ENCODE measurements at places on chromosomes 1 and 21.

- no peak overlapping the region for H3K4me3 ChIP-seq
- H3K36me3 ChIP-seq = no peaks in the 10 kb centered on the region
- no peak overlapping the region for H3K27ac ChIP-seq
These were observed 8.1 kb upstream of the LMX1A start for GRCh38 chr1:165364568-165365133.

DNA sequence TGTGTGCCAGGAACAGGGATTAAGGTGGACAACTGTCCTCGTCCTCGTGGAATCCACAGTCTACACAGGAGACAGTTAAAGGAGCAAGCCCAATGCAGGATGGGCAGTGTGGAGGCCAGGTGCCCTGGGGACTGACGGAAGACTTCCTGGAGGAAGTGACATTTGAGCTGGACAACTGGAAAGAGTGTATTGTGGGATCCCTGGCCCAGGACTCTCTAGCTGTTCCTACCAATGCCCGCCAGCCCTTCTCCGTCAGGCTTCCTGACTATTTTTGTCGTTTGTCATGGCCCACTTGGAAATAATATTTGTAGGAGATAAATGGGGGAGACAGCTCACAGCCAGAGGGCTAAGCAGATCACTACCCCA lies 235.3 kb downstream of the TOMM20 start:
- no peak overlapping the region for H3K4me3 ChIP-seq
- H3K4me1 ChIP-seq = peaks cover 29% of the 10 kb centered on the region
- H3K27ac ChIP-seq = no peak overlapping the region
- no peaks in the 10 kb centered on the region for H3K27me3 ChIP-seq
- DNase-seq = no peak

DNA sequence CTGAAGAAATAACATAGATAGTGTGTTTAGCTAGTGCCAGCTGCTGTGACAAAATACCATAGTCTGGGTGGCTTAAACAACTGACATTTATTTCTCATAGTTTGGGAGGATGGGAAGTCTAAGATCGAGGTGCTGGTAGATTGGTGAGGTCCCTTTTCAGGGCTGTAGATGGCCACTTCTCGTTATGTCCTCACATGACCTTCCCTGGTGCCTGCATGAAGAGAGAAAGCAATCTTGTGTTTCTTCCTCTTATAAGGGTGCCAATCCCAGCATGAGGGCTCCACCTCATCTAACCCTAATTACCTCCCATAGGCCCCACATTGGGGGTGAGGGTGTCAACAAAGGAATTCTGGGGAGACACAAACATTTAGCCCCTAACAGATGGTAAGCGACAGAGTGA lies 9.3 kb downstream of the MTARC2 start:
- H3K36me3 ChIP-seq = peaks cover 45% of the 10 kb centered on the region
- no peak overlapping the region for H3K27ac ChIP-seq
- no peak for DNase-seq
- H3K27me3 ChIP-seq = no peaks in the 10 kb centered on the region

GRCh38 chr21:31558189-31558961 lies 101.1 kb upstream of the SOD1 start:
- H3K4me3 ChIP-seq = peak overlapping the region; percentile 40
- H3K4me1 ChIP-seq = no peaks in the 10 kb centered on the region
- peaks cover 6% of the 10 kb centered on the region for H3K27me3 ChIP-seq
- no peaks in the 10 kb centered on the region for H3K36me3 ChIP-seq
- H3K27ac ChIP-seq = no peak overlapping the region
- no peak for DNase-seq

DNA sequence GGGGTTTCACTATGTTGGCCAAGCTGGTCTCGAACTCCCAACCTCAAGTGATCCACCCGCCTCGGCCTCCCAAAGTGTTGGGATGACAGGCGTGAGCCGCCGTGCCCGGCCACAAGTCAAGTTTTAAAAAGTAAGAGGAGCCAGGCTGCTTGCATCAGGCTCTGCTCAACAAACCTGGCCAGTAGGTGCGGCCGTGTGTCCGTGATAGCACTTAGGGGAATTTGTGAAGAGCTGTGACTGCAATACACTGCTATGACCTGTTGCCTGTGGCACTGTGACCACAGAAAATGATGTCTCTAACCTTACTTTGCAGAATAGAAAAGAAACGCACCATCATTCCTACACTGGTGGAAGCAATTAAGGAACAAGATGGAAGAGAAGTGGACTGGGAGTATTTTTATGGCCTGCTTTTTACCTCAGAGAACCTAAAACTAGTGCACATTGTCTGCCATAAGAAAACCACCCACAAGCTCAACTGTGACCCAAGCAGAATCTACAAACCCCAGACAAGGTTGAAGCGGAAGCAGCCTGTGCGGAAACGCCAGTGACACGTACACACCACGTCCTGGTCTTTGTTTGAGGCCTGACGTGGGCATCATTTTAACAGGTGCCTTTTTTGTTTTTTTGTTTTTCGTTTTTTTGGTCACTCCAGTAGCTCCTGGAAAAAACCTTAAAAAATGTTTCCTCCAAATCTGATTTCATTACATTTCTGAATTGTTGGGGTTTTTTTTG lies 16.7 kb downstream of the C1orf174 start:
- H3K4me1 ChIP-seq = no peaks in the 10 kb centered on the region
- no peaks in the 10 kb centered on the region for H3K27me3 ChIP-seq

DNA sequence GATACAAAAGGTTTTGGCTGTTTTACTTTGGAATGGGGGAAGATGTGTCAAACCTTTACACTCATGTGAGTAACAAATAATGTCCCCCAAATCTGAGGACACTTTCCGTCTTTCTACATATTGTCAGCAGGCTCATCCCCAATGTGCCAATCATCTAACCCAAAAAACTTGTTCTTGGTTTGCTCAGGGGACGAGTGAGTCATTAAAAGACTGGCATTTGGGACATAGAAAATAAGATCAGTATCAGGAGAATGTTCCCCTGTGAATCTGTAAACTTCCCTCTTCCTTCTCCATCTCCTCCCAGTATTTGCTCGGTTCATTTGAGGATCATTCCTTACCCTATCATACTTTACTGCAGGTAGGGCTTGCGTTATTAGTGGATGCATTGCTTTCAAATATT lies 194.1 kb upstream of the RUNX1 start:
- H3K36me3 ChIP-seq = no peaks in the 10 kb centered on the region
- H3K27ac ChIP-seq = no peak overlapping the region
- H3K4me1 ChIP-seq = no peaks in the 10 kb centered on the region

GRCh38 chr1:22861764-22862440 lies 110.8 kb downstream of the LACTBL1 start:
- peak; percentile 65 for DNase-seq
- no peak overlapping the region for H3K4me3 ChIP-seq
- no peaks in the 10 kb centered on the region for H3K36me3 ChIP-seq
- no peaks in the 10 kb centered on the region for H3K27me3 ChIP-seq

- DNase-seq = no peak
- H3K4me3 ChIP-seq = no peak overlapping the region
- no peaks in the 10 kb centered on the region for H3K36me3 ChIP-seq
These were observed 214.6 kb downstream of the TRABD2B start for GRCh38 chr1:47782414-47783166.

- peaks cover 2% of the 10 kb centered on the region for H3K36me3 ChIP-seq
- H3K4me3 ChIP-seq = peak overlapping the region; percentile 98
- no peaks in the 10 kb centered on the region for H3K4me1 ChIP-seq
- DNase-seq = no peak
These were observed 743 bp downstream of the PHF13 start for GRCh38 chr1:6614019-6614928.

- no peaks in the 10 kb centered on the region for H3K4me1 ChIP-seq
- DNase-seq = no peak
- H3K27ac ChIP-seq = peak overlapping the region; percentile 98
- peak overlapping the region; percentile 76 for H3K4me3 ChIP-seq
These were observed 741 bp downstream of the DUSP10 start for GRCh38 chr1:221740993-221741702.

GRCh38 chr1:92623187-92623778 lies 136.6 kb upstream of the GFI1 start:
- DNase-seq = no peak
- no peak overlapping the region for H3K27ac ChIP-seq
- H3K4me3 ChIP-seq = no peak overlapping the region
- no peaks in the 10 kb centered on the region for H3K27me3 ChIP-seq
- peaks cover 2% of the 10 kb centered on the region for H3K36me3 ChIP-seq

- no peaks in the 10 kb centered on the region for H3K36me3 ChIP-seq
- no peaks in the 10 kb centered on the region for H3K4me1 ChIP-seq
- no peak for DNase-seq
- H3K27ac ChIP-seq = peak overlapping the region; percentile 89
- no peaks in the 10 kb centered on the region for H3K27me3 ChIP-seq
These were observed 1.0 kb downstream of the GALNT2 start for GRCh38 chr1:230067871-230068620.

GRCh38 chr1:14552246-14552965 lies 46.1 kb upstream of the KAZN start:
- H3K27ac ChIP-seq = no peak overlapping the region
- no peaks in the 10 kb centered on the region for H3K27me3 ChIP-seq
- DNase-seq = peak; percentile 34
- no peaks in the 10 kb centered on the region for H3K36me3 ChIP-seq
- H3K4me1 ChIP-seq = no peaks in the 10 kb centered on the region

DNA sequence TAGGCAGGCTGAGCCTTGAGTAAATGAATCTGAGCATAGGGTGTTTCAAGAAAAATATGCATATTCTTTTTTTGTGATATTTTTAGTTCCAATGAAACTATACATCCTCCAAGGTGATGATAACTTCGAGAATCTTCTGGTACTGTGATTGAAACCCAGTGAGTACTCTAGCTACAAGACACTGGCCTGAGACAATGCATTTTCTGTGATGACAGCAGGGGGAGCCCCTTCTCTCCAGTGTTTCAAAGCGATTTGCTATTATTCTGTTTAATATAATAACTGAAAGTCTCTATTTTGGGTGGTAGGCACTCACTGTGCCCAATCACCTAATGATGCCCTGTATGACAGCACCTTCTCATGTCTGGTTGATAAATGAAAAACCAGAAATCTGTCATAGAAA lies 12.1 kb downstream of the IRF2BP2 start:
- no peaks in the 10 kb centered on the region for H3K36me3 ChIP-seq
- H3K4me3 ChIP-seq = no peak overlapping the region
- peak; percentile 74 for DNase-seq
- peak overlapping the region; percentile 100 for H3K27ac ChIP-seq
- peaks cover 43% of the 10 kb centered on the region for H3K4me1 ChIP-seq

- no peaks in the 10 kb centered on the region for H3K27me3 ChIP-seq
- H3K36me3 ChIP-seq = no peaks in the 10 kb centered on the region
- no peak overlapping the region for H3K27ac ChIP-seq
These were observed 279.1 kb downstream of the DNM3 start for GRCh38 chr1:172120381-172120780.

DNA sequence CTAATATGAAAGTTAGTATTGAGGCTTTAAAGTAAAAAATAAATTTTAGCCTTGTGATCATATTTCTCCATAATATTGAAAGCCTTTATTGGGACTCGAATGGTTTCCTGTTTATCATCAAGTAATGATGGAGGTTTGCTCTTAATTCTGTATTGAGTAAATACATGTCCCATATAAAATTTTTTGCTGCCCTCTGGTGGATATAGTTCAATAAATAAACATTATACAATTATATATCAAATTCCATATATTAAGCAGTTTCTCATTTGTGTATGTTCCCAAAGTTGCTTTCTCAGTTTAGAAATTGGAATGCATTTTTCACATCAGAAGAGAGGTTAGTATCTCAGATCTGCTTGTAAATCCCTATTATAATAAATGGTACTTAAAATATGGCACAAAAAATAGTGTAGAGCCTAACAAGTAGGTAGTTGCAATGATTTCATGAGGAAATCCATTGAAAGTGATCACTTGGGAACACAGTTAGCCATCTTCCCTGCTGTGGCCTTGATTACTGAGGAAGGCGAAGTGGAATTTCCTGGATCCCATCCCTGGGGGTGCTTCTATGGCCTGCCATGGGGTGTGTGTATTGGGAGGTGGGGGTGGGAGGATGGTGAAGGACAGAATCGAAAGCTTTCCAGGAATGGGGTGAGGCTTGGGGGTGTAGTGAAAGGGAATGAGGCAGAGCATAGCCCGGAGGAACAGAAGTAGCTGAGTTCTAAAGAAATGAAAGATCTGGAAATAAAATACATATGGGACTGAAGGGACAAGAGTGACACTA lies 84.1 kb upstream of the C21orf91 start:
- DNase-seq = no peak
- no peaks in the 10 kb centered on the region for H3K36me3 ChIP-seq
- no peak overlapping the region for H3K27ac ChIP-seq
- H3K4me3 ChIP-seq = no peak overlapping the region

- no peak overlapping the region for H3K4me3 ChIP-seq
- H3K36me3 ChIP-seq = no peaks in the 10 kb centered on the region
These were observed 42.8 kb downstream of the SHCBP1L start for GRCh38 chr1:182910143-182910542.

DNA sequence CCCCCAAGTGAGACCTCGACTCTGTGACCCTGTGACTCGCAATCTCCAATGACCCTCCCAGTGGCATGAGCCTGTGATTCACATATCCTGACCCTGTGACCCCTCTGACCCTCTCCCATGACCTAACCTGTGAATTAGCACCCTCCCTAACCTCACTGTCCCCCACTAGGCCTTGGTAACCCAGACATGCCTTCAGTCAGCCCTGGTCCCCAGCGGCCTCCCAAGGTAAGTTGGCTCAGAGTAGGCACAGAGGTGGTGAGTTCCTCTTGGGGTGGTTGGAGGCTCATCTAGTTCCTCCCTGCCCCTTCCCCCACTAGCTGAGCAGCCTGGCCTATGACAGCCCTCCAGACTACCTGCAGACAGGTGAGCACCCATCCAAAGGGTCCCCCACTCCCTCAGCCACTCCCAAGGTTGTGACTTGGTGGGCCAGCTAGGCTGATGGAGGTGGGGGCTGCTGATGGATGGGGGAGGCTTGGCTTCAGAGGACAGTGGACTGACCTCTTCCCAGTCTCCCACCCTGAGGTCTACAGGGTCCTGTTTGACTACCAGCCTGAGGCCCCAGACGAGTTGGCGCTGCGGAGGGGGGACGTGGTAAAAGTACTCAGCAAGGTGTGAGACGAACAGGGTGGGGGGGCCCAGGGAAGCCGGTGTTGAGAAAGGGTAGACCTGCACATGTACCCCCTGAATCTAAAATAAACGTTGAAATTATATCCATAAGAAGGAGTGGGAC lies 1.6 kb downstream of the SH3D21 start:
- H3K36me3 ChIP-seq = peaks cover 17% of the 10 kb centered on the region
- H3K27ac ChIP-seq = no peak overlapping the region
- H3K4me1 ChIP-seq = peaks cover 21% of the 10 kb centered on the region
- H3K27me3 ChIP-seq = no peaks in the 10 kb centered on the region
- H3K4me3 ChIP-seq = no peak overlapping the region

DNA sequence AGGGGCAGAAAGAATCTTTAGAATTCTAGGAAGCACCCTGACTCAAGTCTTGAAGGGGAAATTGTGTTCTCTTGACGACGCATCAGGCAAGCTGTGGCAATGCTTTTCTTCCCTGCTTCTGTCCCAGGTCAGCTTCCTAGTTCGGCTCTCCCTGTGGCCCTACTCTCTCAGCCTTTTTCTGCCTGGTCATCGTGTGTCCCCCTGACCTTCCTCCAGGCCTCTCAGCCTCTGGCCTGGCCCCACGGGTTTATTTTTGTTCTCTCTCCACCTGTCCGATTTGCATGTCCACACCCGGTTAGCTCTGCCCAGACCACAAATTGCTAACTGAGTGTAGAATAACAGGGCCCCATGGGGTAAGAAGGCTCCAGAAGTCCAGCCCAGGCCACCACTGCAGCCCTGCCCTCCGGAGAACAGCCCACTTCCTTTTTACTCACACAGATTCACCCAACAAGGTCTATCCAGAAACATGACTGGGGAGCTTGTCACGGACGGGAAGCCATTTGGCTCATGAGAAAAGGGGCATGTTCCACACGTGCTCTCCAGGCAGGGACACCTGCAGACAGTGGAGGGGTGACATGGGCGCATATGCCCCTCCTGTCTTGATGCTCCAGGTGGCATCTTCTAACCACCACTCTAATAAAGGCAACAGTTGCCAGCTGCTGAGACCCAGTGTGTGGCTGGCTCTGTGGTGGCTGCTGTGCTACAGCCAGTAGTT lies 9.8 kb downstream of the KCNN3 start:
- H3K36me3 ChIP-seq = no peaks in the 10 kb centered on the region
- H3K4me3 ChIP-seq = no peak overlapping the region
- no peaks in the 10 kb centered on the region for H3K4me1 ChIP-seq
- no peaks in the 10 kb centered on the region for H3K27me3 ChIP-seq
- H3K27ac ChIP-seq = no peak overlapping the region
